ENCODE measurements at places on chromosomes 1 and 21.

- no peak for DNase-seq
These were observed 133.7 kb upstream of the KCNK1 start for GRCh38 chr1:233480198-233480597.

- DNase-seq: no peak
These were observed 9.7 kb downstream of the TLR5 start for GRCh38 chr1:223133306-223133823.

GRCh38 chr1:246338546-246338945, 168.5 kb downstream of the SMYD3 start:
- no peak for DNase-seq

- DNase-seq: no peak
These were observed 19.3 kb downstream of the ACTL8 start for GRCh38 chr1:17774452-17774851.

- no peak for DNase-seq
These were observed 55.9 kb downstream of the HHAT start for GRCh38 chr1:210384625-210385024.

- DNase-seq: no peak
These were observed at the start of gene RBP7 for GRCh38 chr1:9996624-9997582. TSS of gene RBP7 (plus strand) at chr1:9997228. CDS start at chr1:9997259, 31 bp downstream.

- no peak for DNase-seq
These were observed 93.9 kb downstream of the SLC45A1 start for GRCh38 chr1:8411803-8412182.

DNA sequence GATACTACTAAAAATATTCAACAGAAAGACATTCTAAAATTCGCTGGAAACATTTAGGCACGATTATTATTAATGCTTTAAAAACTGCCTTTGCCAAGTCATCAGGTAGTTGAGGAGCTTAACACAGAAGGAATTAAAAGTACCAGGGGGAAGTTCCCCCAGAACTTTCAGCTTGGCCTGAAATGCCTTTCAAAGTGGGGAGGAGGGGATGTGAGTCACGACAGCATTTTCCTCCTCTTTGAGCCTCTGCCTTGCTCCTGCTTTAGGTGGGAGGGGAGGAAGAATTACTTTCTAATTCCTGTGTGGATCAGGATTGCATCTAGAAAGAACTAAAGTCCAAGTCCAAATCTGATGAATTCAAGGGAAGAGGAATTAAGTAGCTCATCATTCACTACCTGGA, 183.7 kb downstream of the CLIC6 start:
- no peak for DNase-seq

DNA sequence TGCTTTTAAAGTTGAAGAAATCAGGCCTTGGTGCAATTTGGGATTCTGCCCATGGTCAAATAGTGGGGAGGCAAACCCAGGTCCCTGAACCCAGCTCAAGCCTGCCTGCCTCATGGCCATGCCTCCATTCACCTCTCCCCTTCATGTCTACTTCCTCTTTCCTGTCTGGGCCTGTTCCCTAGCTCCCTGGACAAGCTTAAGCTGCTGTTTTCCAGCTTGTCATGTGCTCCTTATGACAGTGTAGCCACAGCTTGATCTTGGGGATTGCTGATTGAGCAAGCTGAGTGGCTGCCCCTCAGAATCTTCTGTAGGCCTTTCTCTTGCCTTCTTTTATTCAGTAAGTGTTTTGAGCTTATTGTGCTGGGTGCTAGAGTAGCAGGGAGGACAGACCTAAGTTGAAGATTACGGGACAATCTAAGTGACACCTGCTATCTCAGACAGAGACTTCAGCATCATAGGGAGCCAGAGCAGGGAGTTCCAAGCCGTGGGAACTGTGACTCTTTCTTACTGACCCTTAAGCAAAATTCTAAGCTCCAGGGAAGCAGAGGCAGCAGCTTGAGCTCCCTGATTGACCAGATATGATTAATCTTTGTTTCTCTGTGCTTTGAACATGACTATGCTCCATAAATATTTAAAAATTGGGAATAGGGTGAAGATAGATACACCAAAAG, 520 bp upstream of the MR1 start:
- DNase-seq: no peak

DNA sequence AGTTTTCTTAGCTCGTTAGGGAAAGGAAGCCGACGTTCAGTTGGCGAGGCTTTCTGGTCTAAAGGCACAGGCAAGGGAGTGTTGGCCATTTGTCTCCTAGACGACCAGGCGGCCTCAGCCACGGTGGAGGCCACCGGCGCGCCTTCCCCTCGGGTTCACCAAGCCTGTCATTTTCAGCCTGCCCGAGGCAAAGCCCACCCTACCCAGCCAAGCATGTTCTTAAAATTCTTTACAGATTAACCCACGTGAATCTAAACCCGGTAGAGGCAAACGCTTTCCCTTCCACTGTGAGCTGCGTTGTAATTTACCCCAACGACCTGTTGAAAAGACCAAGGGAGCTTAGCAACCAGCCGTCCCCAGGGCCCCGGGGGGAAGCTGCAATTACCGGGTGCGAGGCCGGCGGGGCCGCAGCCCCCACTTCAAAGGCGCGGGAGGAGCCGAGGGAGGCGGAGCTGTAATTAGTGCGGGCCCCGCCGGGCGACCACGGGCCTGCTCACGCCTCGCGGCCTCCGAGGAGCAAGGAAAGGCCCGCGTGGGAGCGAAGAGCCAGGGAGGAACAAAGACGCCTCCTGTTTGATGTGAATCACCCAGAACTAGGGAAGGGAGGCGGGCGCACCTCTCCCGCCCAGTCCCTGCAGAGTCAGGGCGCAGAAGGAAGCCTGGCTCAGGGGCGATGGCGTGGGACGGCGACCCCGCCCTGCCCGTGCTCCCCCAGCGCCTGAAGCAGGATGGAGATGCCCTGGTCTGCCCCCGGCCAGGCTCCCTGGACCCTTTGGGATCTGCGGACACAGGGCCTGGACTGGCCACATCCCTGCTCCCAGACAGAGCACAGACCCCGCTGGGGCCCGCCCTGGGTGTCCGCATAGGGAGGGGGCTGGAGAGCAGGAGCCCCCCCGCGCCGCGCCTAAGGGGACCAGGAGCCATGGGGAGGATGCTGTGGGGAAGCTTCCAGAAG, 12.1 kb upstream of the TSPEAR start:
- DNase-seq: no peak

GRCh38 chr1:79646880-79647279, 640.4 kb upstream of the ADGRL4 start:
- no peak for DNase-seq

DNA sequence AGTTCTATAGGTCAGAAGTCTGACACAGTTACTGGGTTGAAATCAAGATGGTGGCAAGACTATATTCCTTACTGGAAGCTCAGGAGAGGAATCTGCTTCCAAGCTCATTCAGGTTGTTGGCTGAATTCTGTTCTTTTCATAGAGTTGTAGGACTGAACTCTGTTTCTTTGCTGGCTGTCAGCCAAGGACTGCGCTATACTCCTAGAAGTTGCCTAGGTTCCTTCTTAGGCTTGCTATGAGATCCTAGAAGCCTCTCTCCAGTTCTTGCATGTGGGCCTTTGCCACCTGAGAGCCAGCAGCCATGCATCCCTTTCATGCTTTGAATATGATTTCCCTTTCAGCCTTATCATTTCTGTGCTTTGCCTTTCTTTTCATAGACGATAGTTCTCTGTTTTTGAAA, 176.4 kb downstream of the RPS6KC1 start:
- DNase-seq: no peak

- no peak for DNase-seq
These were observed 184.7 kb upstream of the CACYBP start for GRCh38 chr1:174815036-174815435.

DNA sequence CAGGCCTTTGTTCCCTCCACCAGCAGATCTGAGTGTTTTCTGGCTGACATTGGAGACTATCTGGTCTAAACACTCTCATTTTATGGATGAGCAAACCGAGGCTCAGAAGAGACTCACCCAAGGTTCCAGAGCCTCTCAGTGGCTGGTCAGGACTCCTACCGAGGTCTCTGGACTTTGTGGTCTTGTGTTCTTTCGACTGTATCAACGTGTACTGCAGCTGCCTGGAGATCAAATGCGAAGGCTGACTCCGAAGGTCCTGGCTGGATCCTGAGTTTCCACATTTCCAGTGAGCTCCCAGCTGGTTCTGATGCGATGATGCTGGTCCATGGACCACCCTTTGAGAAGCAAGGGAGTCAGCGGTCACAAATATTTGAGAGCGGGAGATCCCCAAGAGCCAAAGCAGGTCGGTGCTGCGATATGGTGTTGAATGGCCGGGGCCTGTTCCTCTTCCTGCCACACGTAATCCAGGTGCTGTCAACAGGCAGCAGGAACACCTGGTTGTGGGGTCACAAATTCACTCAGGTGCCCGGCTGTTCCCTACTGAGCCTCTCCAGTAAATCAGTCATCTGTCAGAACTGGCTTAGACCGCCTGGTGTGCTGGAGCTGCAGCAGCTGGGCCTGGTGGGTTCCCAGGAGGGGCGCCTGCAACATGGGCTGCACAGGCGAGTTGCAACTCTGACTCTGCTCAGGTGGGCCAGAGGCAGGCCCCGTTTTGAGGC, 94.8 kb upstream of the USP24 start:
- DNase-seq: no peak

DNA sequence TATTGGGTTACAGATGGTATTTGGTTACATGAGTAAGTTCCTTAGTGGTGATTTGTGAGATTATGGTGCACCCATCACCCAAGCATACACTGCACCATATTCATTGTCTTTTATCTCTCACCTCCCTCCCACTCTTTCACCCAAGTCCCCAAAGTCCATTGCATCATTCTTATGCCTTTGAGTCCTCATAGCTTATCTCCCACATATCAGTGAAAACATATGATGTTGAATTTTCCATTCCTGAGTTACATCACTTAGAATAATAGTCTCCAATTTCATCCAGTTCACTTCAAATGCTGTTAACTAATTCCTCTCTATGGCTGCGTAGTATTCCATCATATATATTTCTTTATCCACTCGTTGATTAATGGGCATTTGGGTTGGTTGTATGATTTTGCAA, 36.8 kb upstream of the ZNF678 start:
- no peak for DNase-seq

DNA sequence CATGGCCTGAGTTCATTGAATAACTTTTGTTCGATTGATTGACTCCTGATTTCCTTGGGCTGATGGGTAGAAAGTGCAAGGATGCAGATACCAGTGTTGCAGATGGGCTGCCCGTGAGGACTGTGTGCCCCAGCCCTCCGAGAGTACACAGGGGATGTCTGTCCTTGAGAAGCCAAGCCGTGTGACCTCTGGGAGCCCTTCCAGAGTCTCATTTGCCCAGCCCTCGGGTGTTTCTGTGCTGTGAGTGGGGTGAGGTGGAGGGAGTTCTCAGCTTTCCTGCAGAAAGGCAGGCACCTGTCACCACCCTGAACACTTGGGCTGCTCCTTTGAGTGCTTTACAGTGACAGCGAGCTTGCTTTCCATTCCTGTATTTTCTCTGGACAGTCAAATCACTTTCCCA, 96.4 kb upstream of the CACNA1E start:
- DNase-seq: no peak

DNA sequence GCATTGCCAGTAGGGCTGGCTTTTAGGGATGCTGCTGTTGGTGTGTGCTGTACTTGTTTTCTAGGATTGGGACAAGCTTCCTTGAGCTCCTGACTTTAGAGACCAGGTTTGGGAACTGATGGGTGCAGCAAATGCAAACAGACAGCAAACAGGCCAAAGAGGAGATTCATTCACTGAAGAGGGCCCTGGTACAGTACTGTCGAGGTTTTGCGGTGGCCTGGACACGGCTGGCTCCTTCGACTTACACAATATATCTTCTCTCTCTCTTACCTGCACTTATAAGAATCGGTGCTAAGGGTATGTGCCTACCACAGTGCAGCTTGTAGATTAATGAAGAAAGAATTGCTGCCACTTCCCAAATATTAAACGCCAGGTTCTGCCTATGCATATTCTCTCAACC, 44.6 kb downstream of the ATP1A1 start:
- no peak for DNase-seq

- DNase-seq: no peak
These were observed 35.2 kb upstream of the MAB21L3 start for GRCh38 chr1:116075990-116076389.

GRCh38 chr1:55402142-55402541, 187.0 kb upstream of the USP24 start:
- no peak for DNase-seq

DNA sequence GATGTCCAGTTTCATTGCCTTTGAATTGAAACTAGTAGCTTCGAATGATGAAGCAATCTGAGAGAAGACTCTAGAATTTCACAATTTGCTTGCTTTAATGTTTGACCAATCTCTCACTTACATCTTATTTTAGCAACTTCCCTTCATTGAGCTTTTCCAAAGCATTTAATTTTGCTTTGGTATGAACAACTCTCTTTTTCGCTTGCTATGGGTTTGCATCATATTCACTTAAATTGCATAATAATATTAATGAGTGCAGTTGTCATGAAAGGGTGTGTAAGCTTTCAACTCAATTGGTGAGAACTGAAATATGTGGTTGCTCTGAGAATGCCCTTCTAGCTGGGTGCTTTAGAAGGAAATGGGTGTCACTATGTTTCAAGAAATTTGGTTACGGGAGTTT, 309.2 kb downstream of the HLX start:
- DNase-seq: no peak

GRCh38 chr1:175708787-175709186, 34.6 kb downstream of the TNR start:
- no peak for DNase-seq

- no peak for DNase-seq
These were observed 122.0 kb downstream of the BEND5 start for GRCh38 chr1:48654606-48655210.

DNA sequence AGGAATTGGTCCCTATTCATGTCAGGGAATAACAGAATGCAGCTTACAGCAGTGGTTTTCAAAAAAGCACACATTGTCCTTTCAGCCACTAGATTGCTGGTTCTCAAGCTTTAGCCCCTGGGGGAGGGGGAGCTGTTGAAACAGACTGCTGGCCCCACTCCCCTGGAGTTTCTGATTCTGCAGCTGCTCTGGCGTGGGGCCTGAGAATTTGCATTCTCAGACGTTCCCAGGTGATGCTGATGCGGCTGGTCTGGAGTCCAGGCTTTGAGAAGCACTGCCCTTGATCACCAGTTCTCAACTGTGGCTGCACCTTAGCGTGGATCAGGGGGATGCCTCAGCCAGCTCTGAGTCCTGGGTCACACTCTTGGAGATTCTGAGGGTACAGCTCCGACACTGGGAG, 62.7 kb upstream of the LAPTM5 start:
- DNase-seq: no peak

DNA sequence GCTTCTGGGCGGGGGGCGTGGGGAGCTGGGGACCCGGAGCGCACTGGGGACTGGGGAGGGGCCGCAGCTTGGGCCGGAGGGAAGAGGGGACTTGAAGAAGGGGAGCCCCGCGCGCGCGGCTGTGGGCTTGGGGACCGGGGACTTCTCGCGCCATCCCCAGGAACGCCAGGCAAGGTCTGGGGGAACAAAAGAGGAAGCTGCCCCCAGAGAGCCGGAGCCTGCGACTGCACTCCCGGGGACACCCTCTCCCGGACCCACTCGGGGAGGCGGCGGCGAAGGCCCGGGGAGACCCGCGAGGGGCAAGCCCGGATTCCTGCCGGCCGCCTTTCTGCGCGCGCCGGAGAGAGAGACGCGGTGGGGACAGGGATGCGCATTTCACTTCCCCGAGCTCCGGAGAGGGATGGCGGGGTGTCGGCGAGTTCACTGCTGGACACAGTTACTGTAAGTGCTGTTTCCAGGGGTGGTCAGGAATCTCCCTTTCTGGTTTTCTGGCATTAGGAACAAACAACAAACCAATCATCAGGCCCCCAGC, 732 bp downstream of the ABCG1 start:
- DNase-seq: no peak

GRCh38 chr1:179828554-179829110, 49.0 kb downstream of the TOR1AIP2 start:
- DNase-seq: no peak

Data from stimulated activated CD8-positive, alpha-beta memory T cell treated with anti-CD3 and anti-CD28 coated beads, Interleukin-4, amount 100 ng/mL, for 4 hours (primary cell).